Glomerular endothelial cell (primary cell): ENCODE measurements at places on chromosomes 16 and 17. TPM values are rescaled to one million over a fixed set of nuclear protein-coding genes. Genes with fewer than 3 reads are reported as not detected.

The ADAD2 gene
- total RNA-seq, result 0.06 TPM in 1 of 2 replicates, not detected in the other

The ATP2A1 gene
- total RNA-seq, result 0.19 and 0.53 TPM in 2 replicates

The SRP68 gene
- total RNA-seq, result 41.9 and 62.2 TPM in 2 replicates

The IRF8 gene
- 0.63 and 1.5 TPM in 2 replicates for total RNA-seq

The TNS4 gene
- not detected in 2 replicates for total RNA-seq

The RNF227 gene
- 0.64 and 1.2 TPM in 2 replicates for total RNA-seq
